ENCODE measurements at places on chromosomes 12 and 14.

DNA sequence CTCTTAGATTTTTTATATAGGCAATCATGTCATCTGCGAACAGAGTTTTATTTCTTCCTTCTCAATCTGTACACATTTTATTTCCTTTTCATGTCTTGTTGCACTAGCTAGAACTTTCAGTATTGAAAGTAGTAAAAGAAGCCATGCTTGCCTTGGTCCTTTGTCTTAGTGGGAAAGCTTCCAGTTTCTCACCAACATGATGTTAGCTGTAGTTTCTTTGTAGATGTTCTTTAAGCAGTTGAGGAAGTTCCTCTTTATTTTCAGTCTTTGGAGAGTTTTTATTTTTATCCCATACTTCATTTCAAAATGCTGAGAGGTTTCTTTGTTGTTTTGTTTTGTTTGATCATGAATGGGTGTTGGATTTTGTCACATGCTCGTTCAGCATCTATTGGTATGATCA is 12.7 kb upstream of the RIMKLB start:
- DNase-seq = no peak

DNA sequence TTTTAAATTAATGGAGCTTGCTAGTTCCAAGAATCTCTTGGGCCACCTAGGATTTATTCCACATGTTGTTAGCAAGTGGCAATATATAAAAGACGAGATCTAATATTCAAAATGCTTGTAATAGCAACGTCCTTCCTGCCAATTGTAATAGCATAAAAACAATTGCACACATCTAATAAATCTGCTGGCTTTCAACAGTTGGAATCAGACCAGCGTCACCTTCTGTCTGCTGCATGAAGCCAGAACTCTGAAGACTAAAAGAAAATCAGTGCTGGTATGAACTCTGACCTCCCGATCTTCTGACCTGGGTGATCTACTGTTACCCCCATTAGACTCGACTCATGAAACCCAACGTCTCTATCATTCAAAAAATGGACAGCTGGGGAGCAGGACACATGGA is 100.6 kb downstream of the DIO2 start:
- no peak for DNase-seq

GRCh38 chr14:37133284-37133913 is 39.0 kb downstream of the SLC25A21 start:
- DNase-seq = no peak

- DNase-seq = no peak
These were observed 14.8 kb downstream of the INF2 start for GRCh38 chr14:104704252-104704651.

DNA sequence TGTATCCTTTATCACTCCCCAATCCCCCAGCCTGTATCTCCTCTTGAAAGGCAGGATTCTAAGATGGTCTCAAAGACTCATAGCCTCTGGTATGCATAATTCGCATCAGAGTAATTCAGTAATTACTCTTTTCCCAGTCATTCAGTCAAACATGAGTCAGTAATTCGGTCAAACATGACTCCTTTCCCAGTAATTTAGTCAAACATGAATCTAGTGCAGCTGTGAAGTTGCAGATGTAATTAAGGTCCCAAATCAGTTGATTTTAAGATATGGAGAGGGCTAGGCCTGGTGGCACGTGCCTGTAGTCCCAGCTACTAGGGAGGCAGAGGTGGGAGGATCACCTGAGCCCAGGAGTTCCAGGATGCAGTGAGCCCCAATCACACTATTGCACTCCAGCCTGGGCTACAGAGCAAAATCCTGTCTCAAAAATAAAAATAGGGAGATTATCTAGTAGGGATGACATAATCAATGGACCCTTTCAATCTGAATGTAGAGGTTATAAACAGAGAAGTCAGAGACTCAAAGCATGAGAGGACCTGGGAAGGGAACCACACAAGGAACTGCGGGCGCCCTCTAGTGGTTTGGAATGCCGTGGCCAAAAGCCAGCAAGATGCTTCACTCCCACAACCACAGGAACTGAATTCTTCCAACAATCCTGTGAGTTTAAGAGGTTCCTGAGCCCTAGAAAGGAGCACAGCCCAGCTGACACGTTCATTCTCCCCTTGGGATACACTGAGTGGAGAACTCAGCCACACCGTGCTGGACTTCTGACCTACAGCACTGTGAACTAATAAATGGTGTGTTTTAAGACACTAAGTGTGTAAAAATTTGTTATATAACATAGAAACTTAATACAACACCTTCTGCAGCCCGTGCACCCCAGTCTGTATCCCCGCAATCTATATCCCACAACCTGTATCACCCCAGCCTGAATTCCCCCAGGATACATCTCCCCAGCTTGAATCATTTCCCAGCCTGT is 14.3 kb upstream of the ARMH4 start:
- DNase-seq = peak; percentile 86

GRCh38 chr14:93402951-93403350 is 27.8 kb upstream of the UNC79 start:
- DNase-seq = no peak

DNA sequence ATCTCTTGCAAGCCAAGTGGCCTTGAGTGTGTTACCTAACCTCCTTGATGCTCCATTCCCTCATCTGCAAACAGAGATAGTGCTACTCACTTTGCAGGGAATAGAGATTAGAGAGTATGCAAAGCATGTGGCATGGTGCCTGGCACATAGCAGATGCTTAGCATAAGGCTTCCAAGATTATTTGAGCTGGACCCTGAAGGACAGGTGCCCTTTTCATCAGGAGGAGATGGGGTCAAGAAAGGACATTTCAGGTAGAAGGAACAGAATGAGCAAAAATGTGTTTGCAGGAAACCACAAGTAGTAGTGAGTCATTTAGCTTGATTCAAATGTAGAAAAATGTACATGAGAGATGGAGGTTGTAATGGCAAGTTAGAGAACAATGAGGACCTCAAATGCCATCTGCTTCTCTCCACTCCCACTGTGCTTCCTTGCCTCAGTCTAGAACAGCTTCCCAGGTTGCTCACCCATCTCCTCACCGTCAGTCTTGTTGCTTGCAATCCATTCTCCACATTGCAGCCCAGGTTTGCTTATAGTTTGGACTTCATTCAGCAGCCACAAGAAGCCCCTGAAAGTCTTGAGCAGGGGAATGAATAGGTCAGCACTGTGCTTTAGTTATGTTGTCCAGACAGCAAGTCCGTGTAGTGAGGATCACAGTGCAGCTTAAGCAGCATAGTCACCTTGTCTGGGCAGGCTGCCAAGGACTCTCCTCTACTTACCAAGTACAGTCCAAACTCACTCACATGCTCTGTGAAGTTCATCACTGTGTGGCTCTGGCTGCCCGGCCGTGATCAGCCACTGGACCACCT is 536.3 kb upstream of the CCDC196 start:
- DNase-seq = peak; percentile 27

DNA sequence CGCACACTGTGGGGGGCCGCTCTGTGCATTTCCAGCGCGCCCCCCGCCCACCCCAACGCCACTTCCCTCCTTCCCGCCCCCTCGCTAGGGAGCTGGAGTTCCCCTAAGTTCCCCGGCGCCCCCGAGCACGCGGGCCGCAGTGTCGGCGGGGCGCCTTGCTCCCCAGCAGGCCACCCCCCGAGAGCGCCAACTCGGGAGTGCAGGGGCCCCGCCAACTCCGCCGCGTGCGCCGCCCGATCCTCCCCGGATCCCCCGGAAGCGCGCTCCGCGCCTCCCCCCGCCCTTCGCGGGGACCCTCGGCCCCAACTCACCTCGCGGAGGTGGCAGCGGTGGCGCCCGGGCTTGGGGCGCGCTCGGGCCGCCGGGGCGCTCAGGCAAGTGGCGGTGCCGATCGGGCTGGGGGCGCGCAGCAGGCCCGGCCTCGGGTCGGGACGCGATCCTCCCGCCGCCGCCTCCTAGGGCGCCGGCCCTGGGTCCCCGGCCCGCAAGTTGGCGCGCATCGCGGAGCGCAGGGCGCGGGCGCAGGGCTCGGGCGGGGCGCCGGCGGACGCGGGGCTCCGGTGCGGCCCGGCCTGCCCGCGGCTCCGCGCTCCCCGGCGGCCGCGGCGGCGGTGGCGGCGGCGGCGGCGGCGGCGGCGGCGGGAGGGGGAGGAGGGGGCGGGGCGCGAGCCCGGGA is at the start of gene NCOR2:
TSS of gene NCOR2 (minus strand) at position 616 of the 676 bp plus-strand sequence. CDS start 72,361 bp downstream, outside the sequence.
- no peak for DNase-seq

GRCh38 chr12:52172956-52173355 is 18.9 kb downstream of the KRT80 start:
- no peak for DNase-seq

DNA sequence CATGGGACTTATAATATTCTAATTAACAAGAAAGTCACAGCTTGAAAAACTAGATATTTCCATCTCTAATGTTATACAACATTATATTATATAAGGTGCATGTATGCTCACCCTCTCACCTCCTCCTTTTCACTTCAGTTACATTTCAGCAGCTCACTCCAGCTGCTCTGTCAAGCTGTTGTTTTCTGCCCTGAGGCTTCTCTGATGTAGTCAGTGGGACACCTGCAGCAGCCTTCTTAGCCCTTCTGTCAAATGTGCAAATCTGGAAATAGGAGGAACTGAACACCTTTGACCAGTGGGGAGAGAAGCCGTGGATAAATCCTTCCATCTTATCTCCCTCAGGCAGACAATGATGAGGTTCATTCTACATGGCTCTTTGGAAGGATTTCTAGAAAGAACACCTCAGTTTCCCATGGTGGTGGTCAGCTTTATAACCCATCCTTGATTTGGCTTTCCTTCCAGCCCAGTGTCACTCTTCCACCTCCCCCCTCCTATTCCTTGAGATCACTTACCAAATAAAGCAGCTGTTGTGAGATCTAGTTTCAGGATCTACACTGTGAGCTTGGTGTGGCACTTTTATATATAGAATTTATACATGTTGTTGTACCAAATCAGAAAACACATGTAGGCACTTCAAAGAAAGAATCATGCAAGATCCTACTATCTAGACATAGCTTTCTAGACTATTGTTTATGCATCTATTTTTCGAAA is 79.6 kb upstream of the STK38L start:
- DNase-seq = no peak

DNA sequence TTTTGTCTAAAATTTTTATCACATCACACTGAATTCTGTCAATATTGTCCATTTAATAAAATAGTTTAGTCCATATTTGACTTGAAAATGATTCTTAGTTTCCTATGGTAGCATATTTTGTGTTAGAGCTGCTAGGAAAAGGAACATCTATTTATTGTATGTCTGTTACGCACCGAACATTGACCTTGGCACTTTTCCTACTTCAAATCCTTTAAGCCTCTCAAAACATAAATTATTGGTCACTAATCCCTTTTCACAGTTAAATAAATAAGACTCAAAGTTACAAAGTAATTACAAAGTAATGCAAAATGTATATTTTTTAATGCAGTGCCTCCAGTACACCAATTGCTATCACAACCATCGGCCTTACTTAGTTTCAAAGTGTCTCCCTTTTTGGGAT is 28.5 kb downstream of the DCN start:
- no peak for DNase-seq

DNA sequence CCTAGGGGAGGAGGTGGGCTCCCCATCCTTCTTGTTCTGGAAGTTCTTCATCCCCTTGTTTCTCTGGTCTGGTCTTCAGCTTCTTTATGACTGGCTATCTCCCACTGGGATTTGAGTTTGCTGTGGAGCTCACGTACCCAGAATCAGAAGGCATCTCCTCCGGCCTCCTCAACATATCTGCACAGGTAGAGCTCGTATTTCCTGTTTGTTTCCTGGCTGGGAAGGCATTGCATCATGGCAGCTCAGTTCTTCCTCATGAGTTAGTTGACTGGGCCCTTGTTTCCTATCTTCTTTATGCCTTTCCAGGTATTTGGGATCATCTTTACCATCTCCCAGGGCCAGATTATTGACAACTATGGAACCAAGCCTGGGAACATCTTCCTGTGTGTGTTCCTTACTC is 19.8 kb downstream of the ERG28 start:
- DNase-seq = no peak

DNA sequence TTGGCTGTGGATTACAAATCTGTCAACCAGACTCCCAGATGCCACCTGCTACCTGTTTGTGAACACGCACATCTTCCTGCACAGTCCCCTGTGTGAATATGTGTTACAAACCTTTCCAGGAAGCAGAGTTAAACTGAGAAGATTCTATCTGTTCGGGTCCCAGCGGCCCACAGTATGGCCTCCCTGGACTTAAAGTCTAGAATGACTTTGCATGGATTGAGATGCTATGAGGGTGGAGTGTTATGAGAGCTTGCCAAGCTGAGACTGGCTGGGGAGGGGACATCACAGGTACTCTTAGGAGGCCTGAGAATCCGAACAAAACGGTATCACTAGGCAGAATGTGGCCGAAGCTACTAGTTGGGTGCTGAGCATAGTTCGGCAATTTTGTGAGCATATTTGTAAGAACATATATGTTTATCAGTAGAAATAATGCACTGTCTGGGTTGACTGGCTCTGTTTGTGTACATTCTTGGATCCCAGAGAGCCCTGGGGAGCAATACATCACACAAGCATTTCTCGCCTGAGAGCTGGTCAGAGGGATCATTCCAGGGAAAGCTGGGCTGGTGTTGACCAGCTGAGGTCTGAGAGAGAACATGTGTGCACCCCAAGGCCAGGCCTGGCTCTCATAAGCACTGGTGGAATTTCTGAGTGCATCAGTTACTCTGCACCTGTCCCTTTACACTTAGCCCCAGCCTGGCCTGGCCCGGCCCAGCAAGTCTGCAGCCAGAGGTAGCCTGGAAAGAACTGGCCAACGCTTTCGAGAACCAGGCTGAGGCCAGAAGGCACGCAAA is 29.8 kb upstream of the LTBP2 start:
- DNase-seq = no peak

DNA sequence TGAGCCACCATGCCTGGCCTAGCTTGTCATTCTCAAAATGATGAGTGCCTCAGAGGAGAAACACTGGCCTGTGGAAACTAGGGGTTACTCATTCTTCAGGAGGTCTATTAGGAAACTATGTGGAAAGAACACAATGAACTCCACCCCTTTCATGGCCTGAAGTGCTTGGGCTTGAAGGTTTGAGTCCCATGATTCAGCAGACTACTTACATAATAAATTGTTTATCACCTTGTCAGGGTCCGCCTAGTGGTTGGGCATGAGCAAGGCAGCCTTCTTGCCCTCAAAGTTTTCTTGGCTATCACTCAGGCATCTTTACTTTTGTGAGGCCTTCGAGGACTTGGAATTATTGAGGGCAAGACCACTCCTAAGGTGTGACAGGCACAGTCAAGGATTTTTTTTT is 251.2 kb downstream of the ACSS3 start:
- peak; percentile 41 for DNase-seq

DNA sequence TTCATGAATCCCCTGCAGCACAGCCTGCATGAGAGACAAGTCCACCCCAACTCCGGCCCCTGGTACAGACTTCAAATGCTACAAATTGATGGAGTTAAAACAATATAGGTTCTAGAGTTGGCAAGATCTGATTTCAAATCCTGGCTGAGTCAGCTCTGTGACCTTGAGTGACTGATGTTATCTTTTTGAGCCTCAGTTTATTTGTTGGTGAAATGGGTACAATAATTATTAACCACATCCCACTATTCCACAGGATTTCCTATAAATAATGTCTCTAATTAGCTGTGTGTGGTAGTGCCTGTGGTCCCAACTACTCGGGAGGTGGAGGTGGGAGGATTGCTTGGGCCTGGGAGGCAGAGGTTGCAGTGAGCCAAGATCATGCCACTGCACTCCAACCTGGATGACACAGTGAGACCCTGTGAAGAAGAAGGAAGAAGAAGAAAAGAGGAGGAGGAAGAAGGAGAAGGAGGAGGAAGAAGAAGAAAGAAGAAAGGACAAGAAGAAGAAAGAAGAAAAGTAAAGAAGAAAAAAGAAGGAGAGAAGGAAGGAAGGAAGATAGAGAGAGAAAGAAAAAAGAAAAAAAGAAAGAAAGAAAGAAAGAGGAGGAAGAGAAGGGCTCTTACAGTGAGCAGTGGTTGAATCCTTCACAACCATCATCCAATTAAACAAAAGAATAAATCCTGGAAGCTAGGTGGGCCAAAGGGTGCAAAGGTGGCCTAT is 39.7 kb upstream of the DICER1 start:
- DNase-seq = no peak

GRCh38 chr14:31660191-31660590 is 99.0 kb downstream of the NUBPL start:
- no peak for DNase-seq

All from cardiac fibroblast (primary cell).